ENCODE measurements at places on chromosomes 5 and 9. TPM values are rescaled to one million over a fixed set of nuclear protein-coding genes. Genes with fewer than 3 reads are reported as not detected.

Gene RAI14
- total RNA-seq: 0.40 TPM

Gene IER5L
- 3.9 TPM for total RNA-seq

Gene CDKN2A
- 3.8 TPM for total RNA-seq

Gene LTC4S
- 5.4 TPM for total RNA-seq

- H3K27me3 ChIP-seq: no peaks in the 10 kb centered on the region
- no peak overlapping the region for H3K27ac ChIP-seq
- no peaks in the 10 kb centered on the region for H3K4me1 ChIP-seq
- peaks cover 3% of the 10 kb centered on the region for H3K36me3 ChIP-seq
- H3K4me3 ChIP-seq: no peak overlapping the region
- DNase-seq: no peak
Measured at GRCh38 chr5:78273436-78273835, 21.1 kb downstream of the AP3B1 start.

- H3K36me3 ChIP-seq: peaks cover 58% of the 10 kb centered on the region
- no peak for DNase-seq
- H3K27me3 ChIP-seq: no peaks in the 10 kb centered on the region
- H3K4me3 ChIP-seq: no peak overlapping the region
Measured at GRCh38 chr9:124412228-124412575, 3.0 kb downstream of the PSMB7 start.

DNA sequence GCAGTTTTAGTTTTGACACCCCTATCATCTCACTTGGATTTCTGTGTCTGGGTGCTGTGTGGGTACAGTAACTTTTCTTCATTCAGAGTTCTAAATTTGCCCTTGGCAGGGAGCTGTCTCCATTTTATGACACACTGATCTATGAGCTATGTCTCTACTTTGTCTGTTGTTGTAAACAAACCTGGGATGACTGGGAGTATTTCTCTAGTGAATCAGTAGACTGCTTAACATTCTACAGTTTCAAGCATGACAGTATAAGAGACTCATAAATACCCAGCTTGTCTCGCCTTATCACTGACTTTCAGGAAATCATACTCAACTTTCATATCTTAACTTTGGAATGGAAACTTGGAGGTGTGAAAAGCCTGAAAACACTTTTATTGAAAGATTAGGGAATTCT is 212.1 kb upstream of the NUDT12 start:
- DNase-seq: no peak
- H3K4me1 ChIP-seq: no peaks in the 10 kb centered on the region
- H3K27me3 ChIP-seq: no peaks in the 10 kb centered on the region
- no peak overlapping the region for H3K27ac ChIP-seq
- H3K4me3 ChIP-seq: no peak overlapping the region
- no peaks in the 10 kb centered on the region for H3K36me3 ChIP-seq

DNA sequence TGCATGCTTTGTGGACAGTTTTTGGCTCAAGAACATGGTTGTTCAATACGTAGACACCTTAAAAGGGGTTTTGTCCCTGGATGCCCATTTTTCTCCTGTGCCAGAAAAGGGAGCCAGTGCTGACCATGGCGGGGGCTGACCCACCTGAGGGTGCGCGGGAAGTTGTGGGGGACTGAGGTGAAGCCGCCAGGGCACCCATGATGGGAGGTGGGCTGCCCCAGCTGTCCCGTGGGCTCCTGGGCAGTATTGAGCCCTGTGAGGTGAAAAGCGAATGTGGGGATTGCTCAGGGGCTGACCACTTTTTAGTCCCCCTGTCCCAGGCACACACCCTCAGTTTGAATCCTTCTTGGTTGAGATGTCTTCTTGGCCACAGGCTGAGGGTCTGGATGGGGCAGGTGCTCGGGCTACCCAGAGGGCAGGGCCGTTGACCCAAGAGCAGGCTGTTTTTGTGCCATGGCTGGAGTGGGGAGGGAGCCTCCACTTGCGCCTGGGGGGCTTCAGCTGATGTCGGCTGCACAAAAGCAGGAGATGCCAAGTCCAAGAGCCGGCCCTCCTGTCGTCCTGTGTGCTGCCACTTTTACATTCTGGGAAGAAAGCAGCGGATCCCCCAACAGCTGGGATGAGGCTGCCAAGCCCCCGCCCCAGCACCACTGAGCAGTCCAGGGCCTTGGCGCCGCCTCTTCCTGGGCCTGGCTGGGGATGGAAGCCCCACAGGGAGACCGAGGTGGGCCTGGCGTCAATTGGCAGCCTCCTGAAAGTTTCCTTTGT is 120.1 kb downstream of the WNK2 start:
- no peak overlapping the region for H3K27ac ChIP-seq
- no peaks in the 10 kb centered on the region for H3K36me3 ChIP-seq
- H3K4me1 ChIP-seq: peaks cover 5% of the 10 kb centered on the region
- peaks cover 3% of the 10 kb centered on the region for H3K27me3 ChIP-seq

GRCh38 chr5:150508828-150509227 is 897 bp downstream of the NDST1 start:
- H3K27me3 ChIP-seq: no peaks in the 10 kb centered on the region
- H3K36me3 ChIP-seq: no peaks in the 10 kb centered on the region
- no peaks in the 10 kb centered on the region for H3K4me1 ChIP-seq
- no peak overlapping the region for H3K4me3 ChIP-seq

DNA sequence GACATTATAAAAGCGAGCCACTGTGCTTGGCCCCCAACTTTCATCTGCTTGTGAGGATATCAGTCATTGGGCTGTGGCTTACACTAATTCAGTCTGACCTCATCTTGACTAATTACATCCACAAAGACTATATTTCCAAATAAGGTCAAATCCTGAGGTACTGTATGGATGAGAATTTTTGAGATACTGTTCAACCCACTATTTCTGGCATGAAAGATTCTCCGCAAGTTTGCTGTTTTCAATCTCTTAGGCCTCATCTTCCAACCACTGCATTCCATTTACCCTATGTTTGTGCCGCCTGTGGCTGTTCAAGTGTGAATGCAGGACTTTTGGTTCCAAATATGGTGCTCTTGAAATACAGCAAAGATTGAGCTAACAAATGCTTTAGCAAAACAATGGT is 400.9 kb upstream of the SGCD start:
- DNase-seq: no peak
- no peaks in the 10 kb centered on the region for H3K27me3 ChIP-seq
- no peak overlapping the region for H3K27ac ChIP-seq
- H3K4me1 ChIP-seq: no peaks in the 10 kb centered on the region

- DNase-seq: no peak
- no peaks in the 10 kb centered on the region for H3K27me3 ChIP-seq
- H3K4me3 ChIP-seq: no peak overlapping the region
Measured at GRCh38 chr9:127107171-127107928, 15.1 kb downstream of the ANGPTL2 start.

DNA sequence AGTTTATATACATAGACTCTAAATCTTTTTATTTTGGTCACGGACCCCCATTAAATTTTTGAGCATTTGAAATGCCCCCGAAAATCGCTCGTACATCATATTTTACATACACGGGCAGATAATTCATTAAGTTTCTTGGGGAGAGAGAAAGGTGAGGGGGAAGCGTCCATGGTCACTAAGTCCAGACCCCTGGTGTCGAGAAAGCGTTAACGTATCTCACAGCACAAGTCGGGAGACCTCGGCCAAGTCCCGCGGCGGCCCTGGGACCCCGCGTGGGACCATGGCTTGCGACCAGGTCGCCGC is 794 bp downstream of the PTBP3 start:
- H3K27ac ChIP-seq: peak overlapping the region; percentile 97
- H3K27me3 ChIP-seq: no peaks in the 10 kb centered on the region
- peak overlapping the region; percentile 95 for H3K4me3 ChIP-seq
- H3K4me1 ChIP-seq: peaks cover 7% of the 10 kb centered on the region
- no peak for DNase-seq

- no peaks in the 10 kb centered on the region for H3K4me1 ChIP-seq
- H3K36me3 ChIP-seq: peaks cover 74% of the 10 kb centered on the region
- H3K27ac ChIP-seq: no peak overlapping the region
- H3K4me3 ChIP-seq: no peak overlapping the region
Measured at GRCh38 chr9:129902740-129903134, 67.5 kb downstream of the USP20 start.
